ENCODE measurements at places on chromosomes 4 and X.

DNA sequence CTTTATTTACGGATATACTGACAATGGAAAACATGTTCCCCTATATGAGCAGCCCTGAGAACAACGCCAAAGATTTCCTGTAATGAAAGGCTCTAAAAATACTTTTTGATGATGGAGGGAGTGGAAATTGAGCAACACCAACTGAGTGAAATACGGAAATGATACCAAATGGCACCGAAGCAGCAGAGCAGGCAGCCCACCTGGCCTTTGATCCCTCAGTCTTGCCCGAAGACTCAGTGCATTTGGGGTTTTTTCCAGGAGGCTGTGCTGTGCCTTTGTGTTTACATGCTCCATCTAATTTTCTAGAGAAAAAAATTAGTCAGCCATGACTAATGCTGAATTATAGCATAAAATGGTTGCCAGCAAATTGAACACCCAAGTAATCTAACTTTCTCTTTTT, 169.9 kb upstream of the RBPJ start:
- no peak for DNase-seq

DNA sequence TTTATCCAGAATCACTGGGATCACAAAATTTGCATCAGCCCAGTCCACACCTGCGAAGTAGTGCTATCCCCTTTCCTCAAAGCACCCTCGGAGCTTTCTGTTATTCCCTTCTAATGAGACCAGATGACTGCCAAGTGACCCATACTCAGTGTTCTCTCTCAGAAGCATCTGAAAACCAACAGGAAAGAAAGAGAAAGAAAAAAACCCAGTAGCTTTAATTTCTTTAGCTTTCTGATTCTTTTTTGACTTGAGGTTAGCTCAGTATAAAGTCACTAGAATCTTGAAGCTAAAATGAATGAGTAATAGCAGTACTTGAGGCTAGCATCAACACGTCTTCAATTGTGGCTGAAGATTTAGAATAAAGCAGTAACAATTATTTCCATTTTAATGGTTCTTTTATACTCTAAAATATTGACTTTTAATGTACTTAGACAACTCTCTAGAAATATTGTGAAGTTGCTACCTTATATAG, 124.4 kb downstream of the ANK2 start:
- no peak for DNase-seq

- DNase-seq = no peak
Measured at GRCh38 chrX:33211356-33212260, at the start of gene DMD. Gene DMD, minus strand, starts transcription at chrX:33211549. Its CDS starts 237 bp downstream, at chrX:33211312.

- DNase-seq = no peak
Measured at GRCh38 chr4:24798036-24798610, 2.8 kb downstream of the SOD3 start.

DNA sequence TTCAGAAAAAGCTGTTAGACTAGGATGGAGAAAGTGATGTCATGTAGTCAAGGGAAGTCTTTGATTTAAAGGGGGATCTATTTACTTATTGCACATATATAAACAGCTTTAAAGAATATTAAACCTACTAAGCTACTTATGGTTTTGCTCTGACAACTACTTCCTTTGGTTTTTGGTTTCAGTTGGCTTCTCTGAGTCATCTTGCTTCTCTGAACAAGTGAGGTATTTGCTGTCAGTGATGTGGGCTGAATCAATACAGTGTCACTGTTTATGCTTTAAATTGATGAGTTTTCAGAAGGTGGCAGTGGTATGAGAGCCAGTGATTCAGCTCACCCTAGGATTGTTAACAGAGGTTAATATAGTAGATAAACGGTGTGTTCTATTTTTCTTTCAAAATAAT, 75.1 kb downstream of the CEP44 start:
- no peak for DNase-seq

DNA sequence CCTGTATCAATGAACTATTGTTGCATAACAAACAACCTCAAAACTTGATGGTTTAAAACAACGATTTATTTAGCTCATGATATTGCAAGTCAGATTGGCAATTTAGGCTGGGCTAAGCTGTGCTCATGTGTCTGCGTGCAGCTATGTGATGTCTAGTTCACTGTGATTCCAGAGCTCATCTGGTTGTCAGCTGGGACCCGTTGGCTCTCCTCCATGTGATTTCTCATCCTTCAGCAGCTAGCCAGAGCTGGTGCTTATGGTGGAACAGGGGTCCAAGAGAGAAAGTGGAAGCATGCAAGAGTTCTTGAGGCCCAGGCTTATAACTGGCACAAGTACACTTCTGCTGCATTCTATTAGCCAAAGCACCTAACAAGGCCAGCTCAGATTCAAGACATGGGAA, 28.8 kb upstream of the TRPC3 start:
- DNase-seq = no peak

GRCh38 chrX:13341491-13342101, 21.7 kb upstream of the ATXN3L start:
- no peak for DNase-seq

All from NCI-H1930 (cell line).